Caco-2 (cell line): ENCODE measurements at places on chromosomes 2 and 18.

DNA sequence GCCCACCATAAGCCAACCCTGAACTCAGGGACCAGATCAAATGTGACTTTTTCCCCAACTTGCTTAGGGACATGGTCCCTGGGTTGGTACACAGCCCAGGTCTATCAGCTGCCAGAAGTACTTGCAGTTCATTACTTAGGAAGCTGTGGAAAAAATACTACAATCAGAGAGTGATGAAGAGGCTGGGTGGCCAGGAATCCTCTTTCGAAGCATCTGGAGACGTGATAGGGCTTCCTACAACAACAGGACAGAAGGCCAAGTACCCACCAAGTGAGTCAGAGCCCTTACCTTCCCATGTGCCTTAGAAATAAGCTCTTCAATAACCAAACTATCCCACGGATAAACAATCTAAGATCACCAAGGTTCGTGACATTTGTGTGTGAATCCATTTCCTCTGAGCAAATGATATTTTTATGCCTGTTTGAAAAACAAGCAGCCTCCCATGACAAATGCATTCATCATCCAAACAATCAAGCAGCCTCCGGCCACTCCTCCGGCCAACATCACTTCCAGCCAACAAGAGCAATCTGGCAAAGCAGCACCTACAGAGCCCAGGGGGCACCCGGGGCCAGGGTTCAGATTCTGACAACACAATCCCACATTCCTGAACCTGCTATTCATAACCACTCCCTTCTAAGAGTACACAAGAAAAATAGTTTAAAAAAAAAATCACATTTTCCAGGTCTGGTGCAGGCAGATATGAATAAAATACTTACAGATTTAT is 26.4 kb downstream of the TBC1D8 start:
- peak; percentile 93 for DNase-seq

GRCh38 chr2:2942225-2942624 is 435.4 kb downstream of the EIPR1 start:
- no peak for DNase-seq

GRCh38 chr2:56812432-56812831 is 628.6 kb downstream of the CCDC85A start:
- DNase-seq = no peak

- peak; percentile 56 for DNase-seq
Measured at GRCh38 chr2:78992807-78993517, 32.5 kb upstream of the REG3G start.

GRCh38 chr2:80815259-80815658 is 510.7 kb upstream of the LRRTM1 start:
- no peak for DNase-seq

GRCh38 chr2:241701399-241702154 is at the start of gene ING5:
Gene ING5 (plus strand): TSS chr2:241702039. CDS start chr2:241702066, 27 bp downstream.
- peak; percentile 93 for DNase-seq

GRCh38 chr2:147273628-147274027 is 571.2 kb upstream of the ACVR2A start:
- DNase-seq = no peak

GRCh38 chr2:60560734-60561644 is 7.5 kb upstream of the BCL11A start:
- no peak for DNase-seq

GRCh38 chr2:232937278-232937906 is 67.3 kb downstream of the SNORC start:
- no peak for DNase-seq

GRCh38 chr2:240930096-240930630 is 24.0 kb downstream of the CROCC2 start:
- no peak for DNase-seq

DNA sequence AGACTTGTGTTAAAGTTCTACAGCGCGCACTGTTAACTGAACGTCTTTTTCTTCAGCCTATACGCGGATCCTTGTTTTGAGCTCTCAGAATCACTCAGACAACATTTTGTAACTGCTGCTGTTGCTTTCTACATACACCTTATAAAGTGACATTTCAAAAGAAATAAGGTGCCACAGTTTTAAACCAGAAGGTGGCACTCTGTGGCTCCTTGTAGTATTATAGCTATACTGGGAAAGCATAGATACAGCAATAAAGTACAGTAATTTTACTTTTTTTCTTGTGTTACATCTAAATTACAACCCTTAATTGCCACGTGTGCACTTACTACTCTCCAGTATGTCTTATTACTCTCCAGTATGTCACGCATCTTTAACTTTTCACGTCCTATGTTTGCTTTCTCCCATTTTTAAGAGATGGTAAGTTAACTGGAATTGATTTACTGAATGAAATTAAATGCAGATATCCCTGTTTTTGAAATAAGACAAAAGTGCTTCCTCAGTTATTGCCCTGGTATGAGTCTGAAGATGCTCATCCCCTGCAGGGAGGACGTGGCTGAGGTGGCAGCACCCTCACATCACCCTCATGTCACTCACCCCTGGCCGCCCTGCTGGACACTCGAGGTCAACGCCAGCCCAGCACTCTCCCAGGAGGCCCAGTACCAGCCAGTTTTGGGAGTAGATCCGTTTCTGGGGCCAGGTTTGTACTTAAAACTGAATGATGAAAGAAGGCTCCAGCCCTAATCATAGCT is 37.8 kb downstream of the GORASP2 start:
- no peak for DNase-seq

- no peak for DNase-seq
Measured at GRCh38 chr2:54836477-54836876, 113.0 kb downstream of the EML6 start.

- DNase-seq = no peak
Measured at GRCh38 chr2:1744446-1745170, at the start of gene PXDN. Gene PXDN (minus strand): TSS chr2:1744515. CDS start chr2:1744455, 60 bp downstream.

- no peak for DNase-seq
Measured at GRCh38 chr2:133863106-133863800, 295.0 kb upstream of the NCKAP5 start.

DNA sequence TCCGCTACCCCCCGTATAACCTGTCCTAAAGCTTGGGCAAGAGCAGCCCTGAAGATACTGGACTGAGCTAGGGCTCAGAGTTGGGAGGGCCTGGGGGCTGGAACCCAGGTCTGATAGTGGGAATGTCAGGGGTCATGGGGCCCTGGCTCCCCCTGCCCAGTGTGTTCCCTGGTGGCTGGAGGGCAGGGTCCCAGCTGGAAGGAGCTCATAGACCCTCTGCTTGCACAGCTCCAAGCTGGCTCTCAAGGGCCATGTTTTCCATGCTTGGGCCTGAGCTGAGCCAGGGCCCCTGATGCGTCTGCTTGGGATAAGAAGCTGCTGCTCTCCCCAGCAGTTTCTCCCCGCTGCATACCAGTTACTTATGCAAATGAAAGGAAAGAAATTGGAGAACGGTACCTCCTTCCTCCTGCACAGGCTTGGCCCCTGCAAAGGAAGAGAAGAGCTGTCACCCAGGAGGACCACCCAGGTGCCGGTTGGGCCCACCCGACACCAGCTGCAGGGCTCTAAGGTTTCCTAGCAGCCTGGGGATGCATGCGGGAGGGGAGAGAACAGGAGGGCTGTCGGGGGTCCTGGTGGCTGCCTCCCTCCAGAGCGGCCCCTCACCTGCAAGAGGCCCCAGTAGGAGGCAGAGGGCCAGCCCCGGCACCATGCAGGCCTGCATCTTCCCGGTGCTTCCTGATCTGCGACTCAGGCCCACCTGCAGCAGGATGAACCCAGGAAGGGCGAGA is 628 bp downstream of the OTOS start:
- no peak for DNase-seq

DNA sequence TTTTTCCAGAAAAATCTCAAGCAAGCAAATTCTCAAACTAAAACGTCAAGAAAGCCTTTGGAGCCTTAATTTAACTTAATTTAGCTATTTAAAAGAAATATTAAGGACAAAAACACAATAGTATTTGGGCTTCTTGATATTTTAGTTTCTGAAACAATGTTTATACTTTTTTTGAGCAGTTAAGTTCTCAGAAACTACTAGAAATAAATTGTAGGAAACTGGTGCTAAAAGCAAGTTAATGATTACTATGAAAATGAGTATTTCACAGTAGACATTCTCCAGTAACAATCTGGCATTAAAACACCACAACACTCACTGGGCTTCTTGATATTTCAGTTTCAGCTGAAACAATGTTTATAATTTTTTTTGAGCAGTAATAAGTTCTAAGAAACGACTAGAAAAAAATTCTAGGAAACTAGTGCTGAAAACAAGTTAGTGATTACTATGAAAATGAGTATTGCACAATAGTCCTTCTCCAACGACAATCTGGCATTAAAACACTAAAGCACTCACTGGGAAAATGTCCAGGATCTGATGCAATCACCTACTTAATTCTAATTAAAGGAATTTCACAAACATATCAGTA is 45.1 kb downstream of the TRAK2 start:
- DNase-seq = no peak

DNA sequence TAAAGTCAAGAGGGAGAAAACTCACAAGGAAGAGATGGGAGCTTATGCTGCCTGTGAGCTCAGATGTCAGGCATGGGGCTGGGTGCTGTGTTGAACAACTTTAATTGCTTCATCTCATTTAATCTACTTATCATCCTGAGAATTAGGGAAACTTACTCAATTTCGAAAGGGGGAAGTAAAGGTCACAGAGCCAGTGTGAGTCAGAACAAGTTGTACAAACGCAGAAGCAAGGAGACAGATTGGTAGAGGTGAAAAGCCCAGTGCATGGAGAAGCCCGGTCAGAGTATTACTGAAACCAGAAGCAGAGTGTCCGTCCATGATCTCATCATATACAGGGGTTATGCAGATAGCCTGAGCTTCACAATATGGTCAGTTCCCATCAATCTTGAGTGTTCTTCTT is 281.1 kb upstream of the POU3F3 start:
- no peak for DNase-seq

DNA sequence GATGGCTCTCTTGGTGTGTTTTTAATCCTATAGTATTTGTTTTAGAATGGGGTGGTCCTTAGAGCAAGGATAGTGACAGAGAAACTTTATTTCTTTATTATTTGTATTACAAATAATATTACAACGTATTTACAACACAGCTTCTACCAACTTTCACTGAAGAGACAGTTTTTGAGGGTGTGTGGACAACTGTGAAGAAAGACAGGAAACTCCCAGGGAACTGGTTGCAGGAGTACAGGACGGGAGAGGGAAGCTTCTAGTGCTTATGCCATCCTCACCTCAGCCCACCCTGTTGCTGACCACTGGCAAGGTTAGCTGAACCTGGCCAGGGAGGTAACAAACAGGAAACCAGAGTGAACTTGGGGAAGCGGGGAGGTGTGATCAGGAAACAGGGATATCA is 251.7 kb downstream of the BCL11A start:
- DNase-seq = no peak

DNA sequence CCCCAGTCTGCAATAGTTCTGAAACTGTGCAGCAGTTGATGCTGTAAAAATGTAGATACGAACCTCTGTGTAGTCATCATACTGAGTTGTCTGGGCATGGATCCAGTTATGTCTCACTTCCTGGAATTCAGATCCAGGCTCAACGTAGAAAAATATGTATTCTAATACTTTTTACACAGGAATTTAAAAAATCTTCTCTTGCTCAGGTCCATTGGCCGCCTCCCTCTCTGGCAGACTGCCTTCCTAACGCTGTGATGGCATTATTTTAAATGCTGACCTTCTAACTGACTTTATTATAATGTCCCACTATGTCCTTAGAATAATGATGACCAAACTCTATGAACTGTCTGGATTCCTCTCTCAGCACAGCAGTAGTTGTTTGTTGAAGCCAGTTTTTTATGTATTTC is 119.6 kb downstream of the FEZ2 start:
- DNase-seq = no peak

GRCh38 chr2:8462899-8463648 is 218.8 kb upstream of the ID2 start:
- DNase-seq = no peak

GRCh38 chr2:44680424-44680971 is 261.0 kb upstream of the SIX3 start:
- no peak for DNase-seq

DNA sequence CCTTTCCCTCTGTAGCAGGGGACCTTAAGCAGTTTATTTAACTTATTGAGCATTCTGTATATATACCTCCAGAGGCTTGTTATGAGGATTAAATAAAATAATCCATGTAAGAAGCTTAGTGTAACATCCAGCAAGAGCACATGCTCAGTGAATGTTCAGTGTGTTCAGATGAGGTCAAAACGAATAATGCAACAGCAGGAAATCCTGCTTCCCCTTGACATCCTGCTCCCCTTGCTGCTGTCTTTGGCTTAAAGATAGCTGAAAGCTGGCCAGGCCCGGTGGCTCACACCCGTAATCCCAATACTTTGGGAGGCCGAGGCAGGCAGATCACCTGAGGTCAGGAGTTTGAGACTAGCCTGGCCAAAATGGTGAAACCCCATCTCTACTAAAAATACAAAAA is 68.7 kb downstream of the COL4A4 start:
- no peak for DNase-seq

DNA sequence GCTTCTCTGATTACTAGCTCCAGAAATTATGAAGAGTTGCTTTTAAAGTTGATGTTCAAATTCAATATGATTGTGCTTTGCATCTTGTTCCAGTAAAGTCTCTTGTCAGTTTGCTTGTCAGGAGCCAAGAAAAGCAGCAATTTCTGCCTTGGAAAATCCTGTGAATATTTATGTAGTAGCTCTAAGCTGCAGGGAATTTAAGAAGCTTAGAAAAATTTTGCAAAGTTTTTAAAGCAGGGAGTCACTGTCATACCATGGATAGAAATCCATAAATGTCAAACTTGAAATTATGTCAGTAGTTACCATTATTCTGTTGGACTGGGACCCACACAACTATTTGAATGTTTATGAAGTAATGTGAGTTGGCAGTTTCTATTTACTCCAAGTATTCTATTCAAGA is 169.3 kb downstream of the TMEM200C start:
- no peak for DNase-seq

DNA sequence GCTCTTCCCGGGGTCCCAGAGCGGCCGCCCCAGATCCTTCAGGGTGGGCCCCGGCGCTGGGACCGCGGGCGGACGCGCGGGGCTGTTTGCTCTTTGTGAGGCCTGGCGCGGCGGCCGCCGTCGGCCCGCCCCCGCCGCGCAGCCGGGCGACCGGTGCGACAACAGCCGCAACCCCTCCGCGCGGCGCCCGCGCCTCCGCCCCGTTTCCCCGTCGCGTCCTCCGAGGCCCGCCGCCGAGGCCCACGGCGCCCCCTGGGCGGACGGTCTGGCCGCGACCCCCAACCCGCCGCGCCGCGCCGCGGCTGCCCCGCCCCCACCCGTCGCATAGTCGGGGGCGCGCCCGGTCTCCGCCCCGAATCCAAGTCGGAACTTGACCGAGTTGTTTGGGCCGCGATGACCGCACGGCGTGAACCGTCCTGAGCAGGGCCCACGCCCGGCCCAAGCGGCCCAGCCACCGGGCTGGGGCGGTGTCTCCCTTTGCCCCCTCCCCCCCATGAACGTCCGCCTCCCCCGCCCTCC is 448 bp downstream of the YPEL5 start:
- DNase-seq = no peak

GRCh38 chr2:236684504-236685256 is 115.1 kb downstream of the ACKR3 start:
- no peak for DNase-seq

- no peak for DNase-seq
Measured at GRCh38 chr2:73614997-73615396, 27.2 kb downstream of the NAT8 start.

DNA sequence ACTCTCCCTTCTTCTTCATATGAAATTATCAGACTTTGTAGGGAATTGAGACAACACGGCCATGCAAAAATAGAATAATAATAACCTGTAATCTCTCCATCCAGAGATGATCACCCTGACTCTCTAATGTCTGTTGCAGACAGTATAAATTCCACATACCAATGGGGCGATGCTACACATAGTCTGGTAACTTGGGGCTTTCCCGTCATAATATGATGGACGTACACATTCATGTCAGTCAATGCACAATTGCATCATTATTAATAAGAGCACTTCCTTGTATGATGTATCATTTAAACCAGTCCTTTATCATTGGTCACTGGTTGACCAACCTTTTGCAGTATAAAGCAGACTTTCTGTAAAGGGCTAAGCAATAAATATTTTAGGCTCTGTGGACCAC is 39.5 kb upstream of the SCLY start:
- no peak for DNase-seq
